ENCODE measurements at places on chromosomes 13 and 19.

DNA sequence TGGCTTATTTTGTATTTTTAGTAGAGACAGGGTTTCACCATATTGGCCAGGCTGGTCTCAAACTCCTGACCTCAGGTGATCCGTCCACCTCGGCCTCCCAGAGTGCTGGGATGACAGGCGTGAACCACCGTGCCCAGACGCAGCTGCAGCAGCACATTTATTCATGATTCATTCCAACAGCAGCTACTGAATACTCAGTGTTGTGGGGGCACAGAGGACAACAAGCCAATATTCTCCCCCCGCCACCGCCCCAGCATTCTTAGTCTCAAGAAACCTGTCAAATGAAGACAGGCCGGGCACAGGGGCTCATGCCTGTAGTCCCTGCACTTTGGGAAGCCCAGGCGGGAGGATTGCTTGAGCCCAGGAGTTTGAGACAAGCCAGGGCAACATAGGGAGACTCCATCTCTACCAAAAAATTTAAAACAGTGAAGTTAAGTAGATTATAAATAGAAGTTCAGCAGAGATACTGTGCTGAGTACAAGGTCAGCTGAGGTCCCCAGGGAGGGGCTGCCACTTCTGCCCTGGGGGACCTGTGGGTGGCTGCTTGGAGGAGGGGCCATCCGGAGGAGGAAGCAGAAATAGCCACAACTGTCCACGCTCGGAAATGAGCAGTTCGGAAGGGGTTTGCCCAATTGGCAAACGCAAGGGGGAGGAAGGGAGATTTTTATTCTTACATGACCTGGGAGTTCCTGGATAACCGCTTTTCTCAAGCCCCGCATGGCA, 4.3 kb downstream of the DOT1L start:
- no peak for DNase-seq

- no peak for DNase-seq
These were observed 1.2 kb downstream of the C5AR1 start for GRCh38 chr19:47310819-47311218.

GRCh38 chr13:109955598-109955997, 169.2 kb upstream of the IRS2 start:
- no peak for DNase-seq

DNA sequence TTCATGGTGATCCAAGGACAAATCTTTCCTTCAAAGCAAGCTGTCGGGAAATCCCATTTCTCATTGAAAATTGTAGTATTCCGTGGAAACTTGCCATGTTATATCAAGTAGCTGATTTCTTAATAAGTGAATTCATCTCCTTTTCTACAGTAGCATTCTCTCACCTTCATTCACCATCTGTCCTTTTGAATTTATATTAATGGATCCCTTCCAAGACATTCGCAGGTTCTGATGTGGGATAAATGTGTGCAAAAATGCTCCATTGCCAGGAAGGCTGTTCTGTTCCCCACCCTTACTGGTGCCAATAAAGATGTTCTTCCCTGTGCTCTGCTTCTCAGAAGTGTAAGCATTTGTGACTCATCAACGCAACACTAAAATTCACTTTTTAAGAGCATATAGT, 36.2 kb downstream of the AMER2 start:
- no peak for DNase-seq

- DNase-seq: no peak
These were observed 862.8 kb downstream of the PCDH9 start for GRCh38 chr13:66367356-66367755.

GRCh38 chr13:39512687-39513086, 90.3 kb downstream of the LHFPL6 start:
- DNase-seq: no peak

Data from stimulated activated CD4-positive, alpha-beta T cell treated with anti-CD3 and anti-CD28 coated beads, TNF-alpha, amount 100 ng/mL, for 24 hours (primary cell).